ENCODE measurements at places on chromosomes 5 and 9. TPM values are rescaled to one million over a fixed set of nuclear protein-coding genes. Genes with fewer than 3 reads are reported as not detected.

Gene SPINK7
- not detected for total RNA-seq

Gene LHX3
- total RNA-seq, result not detected

DNA sequence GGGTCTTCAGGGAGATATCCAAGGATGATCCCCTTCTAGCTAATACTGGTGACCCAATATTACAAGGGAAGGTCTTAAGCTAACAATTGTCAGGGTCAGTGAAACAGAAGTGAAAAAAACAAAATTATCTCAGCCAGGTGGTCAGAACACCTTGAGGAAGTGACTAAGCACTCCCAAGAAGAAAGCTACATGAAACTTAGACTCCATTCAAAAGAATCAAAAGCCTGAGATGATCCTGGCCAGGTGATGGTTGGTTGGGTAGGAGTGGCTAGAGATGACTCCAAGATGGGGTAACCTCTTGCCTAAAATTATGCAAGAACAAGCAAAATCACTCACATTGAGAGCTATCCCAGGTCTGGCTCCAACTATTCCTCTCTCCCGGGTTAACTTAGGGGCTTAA lies 5.4 kb downstream of the VCP start:
- DNase-seq, result no peak

Gene BNIP1
- 17.1 TPM for total RNA-seq

Gene ZNF454
- not detected for total RNA-seq

Gene ADCY2
- 28.0 TPM for total RNA-seq
